ENCODE measurements at places on chromosomes 3 and 15. TPM values are rescaled to one million over a fixed set of nuclear protein-coding genes. Genes with fewer than 3 reads are reported as not detected.

- H3K27ac ChIP-seq = no peak overlapping the region
- H3K4me3 ChIP-seq = no peak overlapping the region
- H3K4me1 ChIP-seq = no peaks in the 10 kb centered on the region
- H3K36me3 ChIP-seq = no peaks in the 10 kb centered on the region
Measured at GRCh38 chr3:133593243-133593642, 19.8 kb downstream of the CDV3 start.

The GOLGA6L9 gene
- total RNA-seq = 7.5 TPM

DNA sequence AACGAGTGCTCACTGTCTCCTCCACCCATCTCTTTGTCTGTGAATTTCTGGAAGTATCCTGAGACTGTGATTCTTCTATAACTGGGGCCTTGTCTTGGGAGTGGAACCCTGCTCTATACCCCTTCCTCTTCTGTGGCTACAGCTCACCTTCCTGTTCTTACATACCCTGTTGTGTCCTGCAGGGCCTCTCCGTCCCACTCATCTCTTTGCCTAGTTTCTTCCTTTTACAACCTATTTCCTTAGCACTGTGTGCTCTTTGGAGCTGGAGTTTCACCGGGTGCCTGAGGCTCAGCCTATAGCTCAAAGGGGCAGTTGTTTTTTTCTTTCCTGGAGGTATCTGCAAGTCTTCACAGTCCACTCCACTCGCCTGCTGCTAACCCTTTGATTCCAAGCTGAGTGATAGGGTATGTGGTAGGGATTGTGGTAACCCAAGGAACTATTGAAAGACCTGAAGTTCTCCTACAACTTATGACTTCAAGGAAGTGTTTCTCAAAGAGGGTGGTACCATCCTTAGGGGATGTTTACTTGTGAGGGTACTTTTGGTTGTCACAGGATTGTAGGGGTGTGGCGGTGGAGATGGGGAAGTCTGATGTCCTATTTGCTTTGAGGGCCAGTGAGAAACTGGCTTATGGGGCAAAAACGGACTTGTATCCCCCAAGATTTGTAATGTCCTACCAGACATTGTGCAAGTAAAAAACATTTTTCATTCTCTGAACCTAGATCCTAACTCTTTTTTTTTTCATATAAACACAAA is 66.6 kb upstream of the ARL8B start:
- H3K27me3 ChIP-seq = no peaks in the 10 kb centered on the region
- no peak for DNase-seq
- H3K4me1 ChIP-seq = no peaks in the 10 kb centered on the region
- no peak overlapping the region for H3K4me3 ChIP-seq
- no peaks in the 10 kb centered on the region for H3K36me3 ChIP-seq

DNA sequence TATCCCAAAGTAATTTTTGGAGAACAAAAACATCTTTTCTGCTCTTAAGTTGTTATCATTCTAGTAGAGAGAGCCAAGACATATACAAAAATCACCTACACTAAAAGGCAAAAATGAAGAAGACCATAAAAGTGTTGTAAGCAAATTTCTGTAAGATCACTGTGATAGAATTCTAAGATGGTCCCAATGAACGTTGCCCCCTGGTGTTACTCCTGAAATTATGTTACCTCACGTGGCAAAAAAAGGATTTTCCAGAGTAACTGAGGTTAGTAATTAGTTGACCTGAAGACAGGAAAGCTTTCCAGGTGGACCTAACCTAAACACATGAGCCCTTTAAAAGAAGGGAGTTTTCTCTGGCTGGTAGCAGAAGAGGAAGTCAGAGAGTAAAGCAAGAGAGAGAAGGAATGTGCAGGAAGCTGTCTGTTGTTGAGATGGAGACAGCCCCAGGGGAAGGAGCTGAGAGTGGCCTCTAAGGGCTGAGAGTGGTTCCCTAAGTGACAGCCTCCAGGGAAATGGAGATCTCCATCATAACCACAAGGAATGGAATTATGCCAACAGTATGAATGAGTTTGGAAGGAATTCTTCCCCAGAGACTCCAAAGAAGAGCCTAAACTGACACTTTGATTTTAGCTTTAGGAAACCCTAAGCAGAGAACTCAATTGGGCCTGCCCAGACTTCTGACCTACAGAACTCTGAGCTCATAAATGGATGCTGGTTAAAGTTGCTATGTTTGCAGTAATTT is 205.9 kb downstream of the CD47 start:
- no peak overlapping the region for H3K27ac ChIP-seq
- H3K4me1 ChIP-seq = no peaks in the 10 kb centered on the region
- no peaks in the 10 kb centered on the region for H3K27me3 ChIP-seq
- DNase-seq = no peak
- no peaks in the 10 kb centered on the region for H3K36me3 ChIP-seq
- H3K4me3 ChIP-seq = no peak overlapping the region

- peak overlapping the region; percentile 72 for H3K27ac ChIP-seq
- no peaks in the 10 kb centered on the region for H3K36me3 ChIP-seq
- DNase-seq = no peak
- H3K27me3 ChIP-seq = no peaks in the 10 kb centered on the region
- no peaks in the 10 kb centered on the region for H3K4me1 ChIP-seq
- H3K4me3 ChIP-seq = peak overlapping the region; percentile 81
Measured at GRCh38 chr3:186930641-186931531, 560 bp downstream of the ST6GAL1 start.

DNA sequence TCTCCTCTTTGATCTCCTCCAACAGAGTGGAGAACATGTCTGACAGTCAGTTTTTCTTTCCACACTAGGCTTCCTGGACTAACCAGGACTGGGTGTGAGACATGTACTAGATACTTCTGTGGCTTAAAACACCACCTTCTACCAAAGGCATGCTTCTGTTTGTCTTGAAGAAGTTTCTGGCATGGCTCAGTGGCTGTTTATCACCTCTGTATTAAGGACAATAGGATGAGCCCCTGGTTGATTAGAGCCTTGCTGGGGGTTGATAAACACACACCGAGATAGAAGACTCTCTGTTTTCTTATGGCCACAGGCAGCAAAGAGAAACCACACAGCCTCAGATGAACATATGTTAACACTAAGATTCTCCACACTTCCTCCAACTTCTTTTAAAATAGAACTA is 40.5 kb downstream of the SV2B start:
- DNase-seq = no peak
- peaks cover 3% of the 10 kb centered on the region for H3K27me3 ChIP-seq
- no peak overlapping the region for H3K4me3 ChIP-seq
- no peak overlapping the region for H3K27ac ChIP-seq
- no peaks in the 10 kb centered on the region for H3K36me3 ChIP-seq
- no peaks in the 10 kb centered on the region for H3K4me1 ChIP-seq

GRCh38 chr15:56233549-56233948 is 10.1 kb downstream of the RFX7 start:
- no peaks in the 10 kb centered on the region for H3K36me3 ChIP-seq
- H3K27me3 ChIP-seq = no peaks in the 10 kb centered on the region
- no peak overlapping the region for H3K4me3 ChIP-seq
- no peaks in the 10 kb centered on the region for H3K4me1 ChIP-seq

Data from breast epithelium (tissue), 4 donors.